ENCODE measurements at places on chromosomes 16 and 17.

- DNase-seq = no peak
These were observed 222.5 kb upstream of the GSE1 start for GRCh38 chr16:85390511-85391174.

DNA sequence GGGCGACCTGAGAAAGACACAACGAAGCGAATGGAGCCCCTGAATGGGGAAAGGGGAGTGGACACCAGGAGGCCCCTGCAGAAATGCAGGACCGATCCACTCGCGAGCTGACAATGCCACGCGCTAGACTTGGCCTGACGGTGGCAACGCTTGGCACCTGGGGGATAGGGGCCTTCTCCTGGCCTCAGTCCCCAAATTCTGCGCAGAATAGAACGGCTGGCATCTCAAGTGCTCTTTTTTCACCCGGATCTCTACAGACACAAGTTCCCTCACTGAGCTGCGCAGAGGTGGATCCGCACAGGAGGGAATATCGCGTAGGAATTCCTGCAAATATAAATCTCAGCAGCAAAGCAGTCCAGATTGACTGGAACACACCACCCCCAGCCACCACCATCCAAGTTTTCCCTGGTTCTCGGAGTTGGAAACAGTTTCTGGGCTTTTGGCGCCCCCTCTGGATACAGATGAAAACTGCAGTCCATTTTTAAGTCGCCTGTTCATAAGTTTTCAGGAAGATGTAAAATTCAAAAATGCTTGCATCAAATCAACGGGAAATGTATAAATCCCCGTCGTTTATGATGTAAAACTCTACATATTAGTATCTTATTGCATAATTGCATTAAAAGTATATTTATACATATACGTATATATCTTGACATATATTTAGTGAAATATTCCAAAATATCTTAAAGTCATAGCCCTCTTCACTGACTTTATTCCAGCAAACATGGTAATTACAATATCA, 2.3 kb upstream of the SOX9 start:
- DNase-seq = peak; percentile 73

GRCh38 chr16:81071805-81072204, 5.2 kb downstream of the C16orf46 start:
- no peak for DNase-seq

DNA sequence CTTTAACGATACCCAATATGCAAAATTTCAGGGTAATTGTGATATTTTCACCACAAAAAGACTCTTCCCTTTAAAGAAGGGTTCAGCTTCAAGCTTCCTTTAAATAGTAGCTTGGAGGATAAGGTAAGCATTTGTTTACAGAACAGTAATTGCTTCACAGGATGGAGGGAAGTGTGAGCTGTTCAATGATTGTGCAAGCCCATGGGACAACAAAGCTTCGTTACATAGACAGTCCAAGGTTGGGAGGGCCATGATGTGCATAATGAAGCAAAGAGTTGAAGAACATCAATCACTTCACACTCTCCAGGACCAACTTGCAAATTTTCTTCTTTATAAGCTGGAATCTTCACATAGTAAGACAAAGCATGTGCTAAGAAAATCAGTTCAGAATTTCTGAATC, 145.0 kb upstream of the ASIC2 start:
- no peak for DNase-seq

DNA sequence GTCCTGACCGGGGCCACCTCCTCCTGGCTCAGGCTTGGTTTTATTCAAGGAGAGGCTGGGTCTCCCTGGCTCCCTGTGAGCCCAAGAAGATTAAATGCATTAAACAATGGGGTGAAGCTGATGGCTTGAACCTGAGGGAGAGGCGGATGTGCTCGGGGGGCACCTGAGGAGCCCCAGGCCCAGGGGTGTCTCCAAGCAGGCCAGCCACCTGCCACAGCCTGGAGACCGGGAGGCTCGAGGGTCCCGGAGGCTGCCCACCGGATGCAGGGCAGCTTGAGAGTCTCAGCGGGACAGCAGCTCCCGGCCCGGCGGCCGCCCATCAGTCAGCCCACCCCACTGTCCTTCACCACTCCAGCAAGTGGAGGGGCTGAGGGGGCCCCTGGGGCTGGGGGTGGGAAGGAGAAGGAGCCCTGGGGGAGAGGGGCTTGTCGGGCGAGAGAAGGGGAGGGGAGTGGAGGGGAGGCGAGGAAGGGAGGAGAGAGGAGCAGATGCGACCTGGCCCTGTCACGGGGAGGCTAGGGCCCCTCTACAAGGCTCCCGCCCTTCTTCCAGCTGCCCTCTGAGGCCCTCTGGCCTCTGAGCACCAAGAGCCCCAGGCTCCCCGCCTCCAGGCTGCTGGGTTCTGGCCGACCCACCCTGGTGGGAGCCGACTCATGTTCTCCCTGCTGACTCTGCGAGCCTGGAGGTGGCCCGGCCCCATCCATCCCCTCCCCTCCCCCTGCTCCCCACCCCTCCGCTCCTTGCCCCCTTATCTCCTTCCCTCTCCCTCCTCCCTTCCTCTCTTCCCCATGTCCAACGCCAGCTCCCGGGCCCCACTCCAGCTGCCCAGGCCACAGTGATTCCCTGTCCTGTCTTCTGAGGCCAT, 13.2 kb downstream of the CD7 start:
- DNase-seq = no peak

GRCh38 chr16:88570691-88571092, 489 bp downstream of the ZC3H18 start:
- no peak for DNase-seq

- DNase-seq = no peak
These were observed 103.0 kb downstream of the RAB11FIP4 start for GRCh38 chr17:31494259-31495021.

- DNase-seq = peak; percentile 96
These were observed at the start of the genes EARS2 and UBFD1 for GRCh38 chr16:23556881-23557778. Gene EARS2, minus strand, starts transcription at chr16:23557350. Its CDS starts 7 bp downstream, at chr16:23557343. Gene UBFD1, plus strand, starts transcription at chr16:23557727. Its CDS starts 16 bp downstream, at chr16:23557743.

GRCh38 chr17:45917081-45917480, 22.7 kb downstream of the MAPT start:
- no peak for DNase-seq

GRCh38 chr17:74394275-74394950, 27.1 kb downstream of the GPR142 start:
- no peak for DNase-seq

GRCh38 chr17:21042458-21043295, at the start of gene USP22:
Gene USP22, minus strand, starts transcription at chr17:21043011. Its CDS starts 176 bp downstream, at chr17:21042835.
- peak; percentile 90 for DNase-seq

DNA sequence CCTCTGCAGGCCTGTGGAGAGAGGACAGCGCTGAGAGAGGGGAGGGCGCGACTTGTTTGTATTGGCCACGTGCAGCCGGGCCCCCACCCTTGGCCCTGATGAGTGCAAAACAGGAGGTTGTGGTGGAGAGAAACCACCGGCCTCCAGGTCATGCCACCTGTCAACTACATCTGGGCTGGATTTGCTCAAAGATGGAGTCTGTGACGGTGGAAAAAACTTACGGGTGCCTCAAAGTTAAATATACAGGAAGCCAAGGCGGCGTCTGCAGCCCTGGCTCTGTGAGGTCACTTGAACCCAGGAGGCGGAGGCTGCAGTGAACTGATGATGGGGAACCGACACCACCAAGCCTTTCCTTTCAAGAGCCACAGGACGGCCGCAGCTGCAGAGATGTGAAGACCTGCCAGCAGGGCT, 15.7 kb downstream of the C16orf74 start:
- no peak for DNase-seq

DNA sequence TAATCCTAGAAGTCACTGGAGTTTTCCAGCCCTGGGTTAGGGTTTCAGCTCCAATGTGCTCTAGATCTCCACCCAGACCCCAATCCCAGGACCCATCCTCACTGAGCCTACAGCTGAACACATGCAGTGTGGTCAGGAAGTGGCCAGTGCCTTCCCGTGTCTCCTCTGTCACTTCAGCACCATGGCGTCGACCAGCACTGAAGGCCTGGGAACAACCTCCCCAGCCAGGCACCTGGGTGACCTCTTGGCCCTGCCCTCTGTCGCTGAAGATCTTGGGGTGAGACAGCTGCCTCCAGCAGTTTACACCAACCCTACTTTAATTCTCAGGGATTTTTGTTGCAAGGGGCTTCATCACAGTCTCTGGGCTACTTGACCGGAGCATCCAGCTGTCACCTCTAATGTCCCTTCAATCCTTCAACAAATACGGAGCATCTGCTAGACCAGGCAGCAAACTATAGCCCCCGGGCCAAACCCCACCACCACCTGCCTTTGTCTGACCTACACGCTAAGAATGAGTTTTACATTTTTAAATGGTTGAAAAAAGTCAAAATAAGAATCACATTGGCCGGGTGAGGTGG, 18.0 kb upstream of the GSG1L start:
- no peak for DNase-seq

GRCh38 chr16:8893976-8894690, 12.0 kb downstream of the LITAFD start:
- no peak for DNase-seq

DNA sequence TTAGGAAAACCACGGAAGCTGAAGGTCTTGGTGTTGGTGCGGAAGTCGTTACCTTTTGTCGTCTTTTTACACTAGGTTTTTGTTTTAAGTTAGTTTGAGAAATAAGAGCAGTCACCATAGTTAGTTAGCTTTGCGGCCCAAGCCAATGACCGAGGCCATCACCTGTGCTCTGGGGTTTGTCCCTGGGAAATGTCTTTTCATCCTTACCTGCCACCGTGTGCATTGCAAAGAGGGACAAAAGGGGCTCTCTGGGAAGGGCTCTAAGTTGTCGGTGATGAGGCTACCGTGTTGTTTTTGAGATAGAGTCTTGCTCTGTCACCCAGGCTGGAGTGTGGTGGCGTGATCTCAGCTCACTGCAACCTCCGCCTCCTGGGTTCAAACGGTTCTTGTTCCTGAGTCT, 49.8 kb downstream of the NDE1 start:
- DNase-seq = no peak

DNA sequence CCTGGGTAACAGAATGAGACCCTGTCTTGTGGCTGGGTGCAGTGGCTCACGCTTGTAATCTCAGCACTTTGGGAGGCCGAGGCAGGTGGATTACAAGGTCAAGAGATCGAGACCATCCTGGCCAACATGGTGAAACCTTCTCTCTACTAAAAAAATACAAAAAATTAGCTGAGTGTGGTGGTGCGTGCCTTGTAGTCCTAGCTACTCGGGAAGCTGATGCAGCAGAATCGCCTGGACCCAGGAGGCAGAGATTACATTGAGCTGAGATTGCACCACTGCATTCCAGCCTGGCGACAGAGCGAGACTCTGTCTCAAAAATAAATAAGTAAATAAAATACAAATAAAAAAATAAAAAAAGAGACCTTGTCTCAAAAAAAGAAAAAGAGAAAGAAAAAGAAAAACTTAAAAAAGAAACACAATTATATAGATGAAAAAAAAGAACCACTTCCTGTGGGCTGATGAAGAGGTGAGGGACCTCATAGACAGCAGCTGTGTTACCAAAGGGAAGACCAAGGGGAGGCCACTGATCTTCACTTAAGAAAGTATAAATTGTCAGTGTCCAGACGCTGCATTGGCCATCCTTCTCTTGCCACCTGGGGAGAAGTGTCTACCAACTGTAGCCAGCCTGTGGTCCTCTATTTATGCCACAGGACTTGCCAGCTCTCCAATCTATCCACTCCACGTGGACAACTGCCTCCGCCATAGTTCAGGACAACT, 24.4 kb upstream of the SMG1 start:
- DNase-seq = no peak

GRCh38 chr17:43396491-43397060, 2.2 kb upstream of the ARL4D start:
- DNase-seq = no peak

- DNase-seq = no peak
These were observed 36.4 kb downstream of the TXNDC11 start for GRCh38 chr16:11706180-11706742.

DNA sequence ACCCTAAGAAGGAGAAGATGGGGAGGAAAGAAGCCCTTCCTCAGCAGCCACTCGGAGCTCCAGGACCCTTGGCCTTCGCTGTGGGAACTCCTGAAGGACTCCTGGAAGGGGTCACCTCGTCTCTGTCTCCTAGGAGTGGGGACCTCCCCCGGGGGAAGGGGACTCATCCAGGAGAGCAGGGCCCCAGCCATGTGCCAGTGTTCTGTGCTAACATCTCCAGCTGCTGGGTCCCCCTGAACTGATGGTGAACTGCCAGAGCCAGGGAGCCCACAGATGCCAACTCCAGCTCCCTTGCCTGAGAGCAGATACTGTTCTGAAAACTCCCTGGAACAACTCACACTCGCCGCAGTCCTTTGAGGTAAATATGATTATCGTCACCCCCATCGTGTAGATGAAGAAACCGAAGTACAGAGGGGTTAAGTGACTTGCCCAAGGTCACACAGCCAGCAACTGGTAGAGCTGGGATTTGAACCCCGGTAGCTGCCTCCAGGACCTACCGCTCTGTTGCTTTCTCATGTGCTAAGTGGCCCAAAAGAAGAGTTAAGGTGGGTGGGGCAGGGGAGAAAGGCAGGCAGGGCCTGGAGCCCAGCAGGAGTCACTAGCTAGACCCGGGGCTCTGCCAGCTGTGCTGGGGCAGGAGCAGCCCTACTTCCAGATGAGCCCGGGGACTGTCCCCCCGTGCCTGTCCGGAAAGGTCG, 10.5 kb downstream of the TIMM22 start:
- no peak for DNase-seq
